ENCODE measurements at places on chromosomes 2 and 18.

DNA sequence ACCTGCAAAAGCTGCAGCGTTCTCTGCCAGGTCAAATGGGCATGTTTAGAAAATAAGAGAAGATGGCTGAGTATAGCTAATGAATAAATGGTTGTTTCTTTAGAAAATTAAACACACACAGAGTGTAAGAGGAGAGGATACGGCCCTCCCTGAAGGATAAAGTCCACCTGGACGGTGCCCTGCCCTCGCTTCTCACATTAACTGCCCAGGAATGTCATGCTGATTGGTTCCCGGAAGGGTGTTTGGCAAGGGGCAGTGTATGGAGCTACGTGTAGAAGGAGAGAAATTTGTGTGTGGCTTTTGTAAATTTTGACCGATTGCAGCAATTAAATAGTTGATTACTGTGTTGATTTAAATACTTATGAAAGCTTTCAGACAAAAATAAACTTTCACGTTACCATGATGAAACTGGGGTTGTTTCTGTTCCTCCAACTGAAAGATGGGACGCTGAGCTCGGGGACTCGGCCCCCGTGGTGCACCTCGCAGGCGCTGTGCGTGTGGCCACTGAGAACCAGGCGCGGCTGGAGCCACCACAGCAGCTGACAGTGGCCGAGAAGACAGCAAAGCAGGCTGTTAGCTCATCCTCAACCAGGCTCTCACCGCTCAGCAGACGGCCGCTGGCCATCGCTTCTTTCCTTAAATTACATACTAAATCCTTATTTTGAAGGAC lies 22.7 kb downstream of the MPPE1 start:
- DNase-seq, result no peak

DNA sequence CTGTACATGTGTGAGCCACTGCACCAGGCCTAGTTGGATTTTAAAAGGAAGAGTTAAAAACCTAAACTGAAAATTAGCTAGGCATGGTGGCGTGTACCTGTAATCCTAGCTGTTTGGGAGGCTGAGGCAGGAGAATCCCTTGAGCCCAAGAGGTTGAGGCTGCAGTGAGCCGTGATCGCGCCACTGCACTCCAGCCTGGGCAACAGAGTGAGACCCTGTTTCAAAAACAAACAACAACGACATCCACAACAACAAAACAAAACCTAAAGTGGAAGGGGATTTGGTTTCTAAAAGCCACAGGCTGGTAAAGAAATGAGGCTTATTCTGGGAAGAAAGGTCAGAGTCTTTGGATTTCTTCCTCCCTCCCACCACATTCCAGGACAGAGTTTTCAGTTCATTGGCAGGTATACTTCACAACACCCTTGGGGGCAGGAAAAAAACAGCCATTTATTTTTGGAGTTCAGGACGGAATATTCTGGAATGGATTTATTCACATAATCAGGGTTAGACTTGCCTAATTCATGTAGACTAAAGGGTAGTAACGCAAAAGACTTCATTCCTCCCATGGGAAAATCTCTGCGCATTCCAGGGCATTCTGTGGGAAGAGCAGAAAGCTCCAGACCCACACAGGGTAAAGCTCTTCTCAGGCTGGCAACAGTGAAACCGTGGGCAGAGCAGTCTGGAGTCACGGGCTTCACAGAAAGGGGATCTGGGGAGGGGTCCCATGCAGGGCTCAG lies 34.9 kb downstream of the TEX44 start:
- no peak for DNase-seq

DNA sequence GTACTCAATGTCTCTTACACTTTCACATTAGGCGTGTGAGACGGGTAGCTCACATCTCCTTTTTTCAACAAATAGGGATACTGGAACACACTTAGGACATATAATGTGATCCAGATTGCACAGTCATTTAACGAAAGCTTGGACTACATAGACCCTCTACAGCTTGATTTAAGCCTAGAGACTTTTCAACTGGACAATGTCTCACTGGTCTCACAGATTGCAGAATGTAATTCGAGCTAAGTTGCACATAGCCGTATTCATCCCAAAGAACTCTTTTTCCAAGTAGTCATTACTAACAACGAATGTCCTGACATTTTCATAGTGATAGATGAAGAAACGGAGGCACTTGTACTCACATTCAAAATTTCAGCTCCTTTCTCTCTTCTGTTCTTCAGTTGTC lies 612.1 kb downstream of the ZEB2 start:
- no peak for DNase-seq

DNA sequence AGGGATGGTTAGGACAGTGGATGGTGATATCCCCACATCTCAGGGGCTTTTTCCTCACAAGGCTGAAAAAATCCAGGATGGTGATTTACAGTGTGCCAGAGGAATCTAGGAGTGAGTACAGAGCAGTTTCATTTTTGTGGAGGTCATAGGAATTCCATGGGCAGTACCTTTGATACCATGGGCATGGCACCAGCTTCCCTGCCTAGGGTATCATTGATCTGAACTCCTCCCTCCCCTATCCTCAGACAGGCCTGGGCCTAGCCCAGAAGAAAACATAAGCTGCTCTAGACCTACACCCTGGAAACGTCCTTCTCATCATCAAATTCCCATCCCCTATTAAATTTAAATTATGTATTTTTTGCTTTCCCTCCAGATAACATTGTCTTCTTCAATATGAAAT lies 136.3 kb upstream of the KLHL29 start:
- DNase-seq, result no peak

DNA sequence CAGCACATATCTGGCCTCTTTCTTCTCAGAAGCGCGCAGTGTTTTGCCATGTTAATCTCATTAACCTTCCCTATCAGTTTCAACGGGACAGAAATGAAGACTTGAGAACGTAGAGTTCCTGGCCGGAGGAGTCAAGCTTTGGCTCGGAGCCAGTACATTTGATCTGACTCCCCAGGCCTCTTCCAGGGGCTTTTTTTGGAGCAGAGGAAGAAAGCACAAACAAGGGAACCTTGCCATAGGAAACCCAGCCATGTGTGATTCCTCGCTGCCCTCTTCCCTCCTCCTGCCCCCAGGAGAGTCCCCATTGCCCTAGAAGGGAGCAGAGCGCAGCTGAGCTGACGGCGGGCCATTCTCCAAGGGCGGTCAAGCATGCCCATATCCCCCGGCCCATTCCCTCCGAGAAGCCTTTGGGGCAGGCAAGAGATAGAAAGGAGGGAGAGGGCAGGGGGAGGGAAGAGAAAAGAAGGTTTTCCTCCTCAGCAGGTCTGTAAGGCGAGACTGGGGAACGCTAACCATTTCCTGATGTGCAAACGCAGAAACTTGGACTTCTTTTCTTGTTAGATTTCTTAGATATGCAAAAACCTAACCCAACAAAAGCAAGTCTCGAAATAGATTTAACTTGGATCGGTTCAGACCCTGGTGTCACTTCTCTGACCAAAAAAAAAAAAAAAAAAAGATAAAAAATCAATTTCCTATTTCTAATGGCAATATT lies 63.7 kb upstream of the POU3F3 start:
- DNase-seq, result peak; percentile 40

- DNase-seq, result peak; percentile 91
These were observed 10.3 kb downstream of the PTPRN start for GRCh38 chr2:219298759-219299371.

DNA sequence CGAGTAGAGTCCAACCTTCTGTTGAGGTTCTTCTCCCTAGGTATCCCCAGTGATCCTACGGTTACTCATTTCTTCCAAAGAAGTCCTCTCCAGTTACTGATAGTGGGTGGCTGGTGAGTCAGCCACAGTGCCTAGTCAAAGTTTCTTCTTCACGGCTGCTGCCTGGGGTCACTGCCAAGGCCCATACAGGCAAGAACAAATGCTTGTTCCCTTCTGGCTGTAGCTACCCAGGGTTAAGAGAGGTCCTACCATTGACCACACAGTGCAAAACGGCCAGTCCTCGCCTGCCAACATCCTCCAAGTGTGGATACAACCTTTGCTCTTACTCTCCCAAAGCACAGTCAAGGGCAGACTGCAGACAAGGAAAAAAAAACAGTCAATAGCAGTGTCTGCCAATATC lies 2.9 kb upstream of the PTPN4 start:
- DNase-seq, result no peak

GRCh38 chr18:26802330-26803200 lies 62.9 kb downstream of the AQP4 start:
- DNase-seq, result no peak

GRCh38 chr18:50602466-50602865 lies 42.6 kb downstream of the MAPK4 start:
- DNase-seq, result no peak

DNA sequence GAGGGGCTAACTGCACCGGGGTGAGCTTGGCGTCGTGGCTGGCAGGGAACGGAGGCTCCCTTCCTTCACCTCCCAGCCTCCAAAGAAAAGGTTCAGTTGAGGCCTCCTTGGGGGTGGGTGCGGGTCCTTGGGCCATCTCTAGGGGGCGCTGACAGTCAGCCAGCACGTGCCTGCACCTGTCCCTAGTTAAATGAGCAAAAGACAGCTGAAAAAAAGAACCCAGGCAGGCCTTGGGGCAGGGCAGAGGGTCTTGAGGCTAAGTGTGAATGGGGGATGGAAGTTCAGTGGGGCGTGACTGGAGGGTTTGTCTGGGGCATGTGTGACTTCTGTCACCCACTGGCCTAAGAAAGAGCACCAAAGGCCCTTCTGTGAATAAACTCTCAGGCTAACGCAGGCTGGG lies 56.4 kb downstream of the ZFP36L2 start:
- peak; percentile 54 for DNase-seq

DNA sequence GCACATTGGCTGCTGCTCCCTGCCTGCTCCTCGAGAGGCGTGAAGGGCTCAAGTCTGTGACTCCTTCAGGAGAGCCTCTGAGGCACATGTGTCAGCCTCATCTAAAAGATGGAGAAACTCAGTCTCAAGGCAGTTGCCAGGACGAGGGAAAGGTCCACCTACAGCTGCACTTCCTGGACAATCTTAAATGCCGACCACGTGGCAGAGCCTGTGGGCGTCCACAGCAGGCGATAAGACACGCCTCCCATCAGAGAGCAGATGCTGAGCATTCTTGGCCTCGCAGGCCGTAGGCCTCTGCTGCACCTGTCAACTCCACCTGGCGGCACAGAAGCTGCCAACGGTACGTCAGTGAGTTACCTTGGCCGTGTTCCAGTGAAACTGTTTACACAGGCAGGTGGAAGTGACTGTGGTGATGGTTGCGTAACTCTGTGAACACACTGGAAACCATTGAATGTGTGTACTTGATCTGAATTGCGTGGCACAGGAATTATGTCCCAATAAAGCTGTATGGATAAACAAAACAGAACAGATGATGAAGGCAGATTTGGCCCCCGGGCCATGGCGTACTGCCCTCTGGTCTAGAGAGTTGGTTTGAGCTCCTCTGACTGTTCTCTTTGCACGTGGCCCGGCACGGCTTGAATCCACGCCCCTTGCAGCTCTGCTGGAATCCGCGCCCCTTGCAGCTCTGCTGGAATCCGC lies 114.5 kb downstream of the RNF144A start:
- DNase-seq, result peak; percentile 66

- DNase-seq, result peak; percentile 83
These were observed 107.4 kb upstream of the KCTD1 start for GRCh38 chr18:26655525-26656430.

DNA sequence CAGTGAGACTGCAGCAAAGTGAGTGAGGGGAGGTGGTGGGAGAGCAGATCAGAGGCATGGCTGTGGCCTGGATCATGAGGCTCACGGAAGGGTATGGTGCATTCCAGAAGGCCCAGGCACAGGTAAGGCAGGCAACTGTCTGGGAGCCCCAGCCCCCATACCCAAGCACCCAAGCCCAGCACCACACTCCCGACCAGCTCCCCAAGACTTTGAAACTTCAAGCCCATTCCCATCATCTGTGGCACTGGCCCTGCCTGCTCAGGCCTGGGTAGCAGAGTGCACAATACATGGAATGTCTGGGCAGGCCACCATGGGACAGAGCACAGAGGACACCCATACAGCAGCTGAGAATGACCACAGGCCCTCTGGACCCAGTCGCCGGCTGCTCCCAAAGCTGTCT lies 202.6 kb upstream of the ARL4C start:
- no peak for DNase-seq

- no peak for DNase-seq
These were observed 58.0 kb upstream of the DOCK10 start for GRCh38 chr2:225100269-225100668.

GRCh38 chr2:221518935-221519625 lies 53.0 kb downstream of the EPHA4 start:
- no peak for DNase-seq

GRCh38 chr2:181554061-181554830 lies 97.1 kb downstream of the ITGA4 start:
- no peak for DNase-seq

DNA sequence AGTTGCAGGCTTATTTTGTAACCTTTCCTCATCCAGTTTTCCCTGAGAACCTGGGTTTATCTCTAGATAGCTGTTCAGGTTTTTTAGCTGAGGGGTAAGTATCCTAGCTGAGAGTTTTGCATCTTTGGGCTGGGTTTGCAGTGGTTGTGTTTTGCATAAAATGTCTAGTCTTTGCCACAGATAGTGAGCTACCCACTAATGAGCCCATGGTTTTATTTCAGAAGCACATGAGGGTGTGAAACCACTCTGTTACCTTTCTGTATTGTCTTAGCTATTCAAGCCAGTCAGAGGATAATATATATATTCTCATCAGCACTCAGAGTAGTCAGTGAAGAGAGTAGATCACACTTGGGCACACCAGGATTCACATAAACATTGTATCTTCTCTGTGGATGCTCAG lies 24.6 kb upstream of the TXNDC2 start:
- DNase-seq, result no peak

GRCh38 chr18:56443166-56443907 lies 195.1 kb downstream of the TXNL1 start:
- DNase-seq, result no peak

DNA sequence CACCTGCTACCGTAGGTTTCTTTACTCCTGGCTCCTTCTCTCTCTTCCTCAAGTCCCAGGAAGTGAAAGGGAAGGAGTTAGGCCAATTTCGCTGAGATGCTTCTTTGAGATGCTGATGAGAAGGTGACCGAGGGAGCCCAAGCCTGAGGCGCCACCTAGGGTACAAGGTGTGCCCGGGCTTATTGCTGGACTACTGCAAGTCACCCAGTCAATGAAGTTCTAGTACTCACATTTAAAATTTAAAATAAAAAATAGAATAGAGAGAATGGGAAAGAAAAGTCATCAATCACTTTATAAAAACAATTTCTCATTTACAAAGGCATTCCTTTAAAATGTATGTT lies 45.3 kb downstream of the ACAA2 start:
- DNase-seq, result peak; percentile 75

DNA sequence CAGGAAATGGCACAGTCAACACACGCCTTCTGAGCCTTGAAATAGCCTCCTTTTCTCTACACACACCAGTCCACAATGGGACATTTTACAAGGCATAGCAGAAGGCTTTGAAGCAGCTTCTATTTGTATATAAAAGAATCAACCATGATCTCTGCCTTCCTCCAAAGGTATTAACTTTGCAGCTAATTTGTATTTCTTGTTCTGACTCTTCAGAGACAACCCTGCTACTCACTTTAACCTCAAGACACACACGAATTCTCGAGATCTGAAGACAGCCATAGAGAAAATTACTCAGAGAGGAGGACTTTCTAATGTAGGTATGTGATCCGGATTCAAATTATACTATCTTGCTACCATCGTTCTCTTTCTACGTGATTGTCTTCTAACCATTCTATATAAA lies 104.6 kb downstream of the VIT start:
- no peak for DNase-seq

- no peak for DNase-seq
These were observed 617.6 kb downstream of the ADCYAP1 start for GRCh38 chr18:1522249-1522615.

GRCh38 chr2:57156231-57156924 lies 890.2 kb upstream of the VRK2 start:
- no peak for DNase-seq

GRCh38 chr2:6954586-6954985 lies 37.4 kb downstream of the RNF144A start:
- DNase-seq, result no peak
